M059J (cell line): ENCODE measurements at places on chromosomes 2 and 18. TPM values are rescaled to one million over a fixed set of nuclear protein-coding genes. Genes with fewer than 3 reads are reported as not detected.

DNA sequence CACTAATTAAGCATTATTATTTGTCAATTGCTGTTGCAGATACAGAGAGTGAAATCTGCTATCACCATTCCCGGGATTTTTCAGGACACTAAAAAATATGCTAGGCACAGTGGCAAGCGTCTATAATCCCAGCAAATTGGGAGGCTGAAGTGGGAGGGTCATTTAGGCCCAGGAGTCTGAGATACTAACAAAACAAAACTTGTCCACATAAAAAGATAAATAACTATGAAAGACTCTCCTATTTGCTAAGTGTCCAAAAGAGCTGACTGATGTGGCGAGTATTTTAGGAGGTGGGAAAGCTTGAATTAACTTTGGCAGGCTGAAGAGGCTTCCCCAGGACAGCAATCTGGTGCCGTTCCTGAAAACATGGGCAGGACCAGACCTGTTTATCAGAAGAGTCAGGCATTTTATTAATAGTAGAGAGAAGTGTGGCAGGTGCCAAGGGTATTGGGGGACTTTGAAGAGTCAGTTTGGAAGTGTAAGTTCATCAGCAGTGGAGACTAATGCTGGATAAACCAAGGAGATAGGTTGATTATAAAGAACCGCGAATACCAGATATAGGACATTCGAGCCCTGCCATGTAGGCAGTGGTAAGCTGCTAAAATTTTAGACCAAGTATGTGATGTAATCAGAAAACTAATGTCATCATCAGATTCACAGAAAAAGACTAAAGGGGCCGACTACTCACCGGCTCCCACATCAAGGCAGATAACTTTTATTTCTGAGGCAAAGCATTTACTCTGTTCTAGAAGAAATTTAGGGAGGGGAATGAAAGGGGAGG, 201.8 kb downstream of the EPHA4 start:
- no peak for DNase-seq

- no peak for DNase-seq
Observed at GRCh38 chr2:186485576-186485870, 537 bp upstream of the ZC3H15 start.

DNA sequence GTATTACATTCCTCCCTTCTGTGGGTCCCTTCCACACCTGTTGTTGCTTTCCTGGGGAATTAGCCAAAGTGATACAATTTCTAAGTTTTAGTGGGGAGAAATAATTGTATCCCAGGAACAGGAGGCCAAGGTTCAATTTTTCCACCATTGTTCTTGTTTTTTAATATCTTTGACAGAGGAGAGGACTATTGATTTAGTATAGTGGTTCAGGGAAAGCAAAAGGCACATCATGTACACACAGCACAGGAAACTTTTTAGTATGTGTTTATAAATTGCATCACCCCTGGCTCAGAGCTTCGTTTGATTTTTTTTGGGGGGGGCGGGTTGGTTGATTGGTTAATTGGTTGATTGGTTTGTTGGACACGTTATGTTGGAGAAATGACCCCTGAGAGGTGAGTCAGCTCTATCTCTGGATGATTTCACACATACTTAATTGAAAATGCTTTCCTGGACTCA, 431.6 kb downstream of the PID1 start:
- no peak for DNase-seq

DNA sequence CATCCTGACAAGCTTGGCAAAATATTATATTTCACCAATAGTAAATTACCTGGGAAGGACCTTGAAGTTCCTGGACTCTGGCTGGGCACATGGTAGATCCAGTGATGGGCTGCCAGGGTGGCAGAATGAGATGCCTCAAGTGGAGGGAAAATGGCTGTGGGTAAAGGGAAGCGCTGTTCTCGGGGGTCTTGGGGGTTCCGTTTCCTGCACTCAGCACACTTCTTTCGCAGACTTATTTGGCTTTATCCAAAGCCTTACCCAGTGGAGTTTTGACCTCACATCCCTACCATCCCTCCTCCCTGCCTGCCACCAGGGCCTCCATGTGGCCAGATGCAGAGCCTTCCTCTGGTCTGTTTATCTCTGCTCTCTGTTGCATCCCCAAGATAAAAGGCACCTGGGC, 654.9 kb upstream of the HS6ST1 start:
- no peak for DNase-seq

DNA sequence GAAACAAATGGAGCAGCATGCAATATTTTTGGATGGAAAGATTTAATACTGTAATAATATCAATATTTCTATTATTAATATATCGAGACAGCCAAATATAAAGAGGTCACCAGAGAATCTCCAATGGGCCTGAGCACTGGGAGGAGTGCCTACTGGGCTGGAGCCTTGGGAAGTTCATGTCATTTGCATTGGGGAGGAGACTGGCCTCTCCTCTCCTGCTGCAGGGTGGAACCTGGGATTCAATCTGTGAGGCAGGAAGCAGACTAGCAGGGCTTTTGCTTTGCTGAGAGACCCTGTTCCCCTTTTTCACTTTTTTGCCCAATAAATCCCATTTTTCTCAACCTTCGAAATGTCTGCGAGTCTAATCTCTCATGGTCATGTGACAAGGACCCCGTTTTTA, 390.6 kb upstream of the CYRIA start:
- DNase-seq: no peak

- no peak for DNase-seq
Observed at GRCh38 chr2:207042841-207043240, 103.5 kb downstream of the CPO start.

GRCh38 chr2:137237055-137237454, 471.7 kb downstream of the THSD7B start:
- DNase-seq: peak; percentile 51

DNA sequence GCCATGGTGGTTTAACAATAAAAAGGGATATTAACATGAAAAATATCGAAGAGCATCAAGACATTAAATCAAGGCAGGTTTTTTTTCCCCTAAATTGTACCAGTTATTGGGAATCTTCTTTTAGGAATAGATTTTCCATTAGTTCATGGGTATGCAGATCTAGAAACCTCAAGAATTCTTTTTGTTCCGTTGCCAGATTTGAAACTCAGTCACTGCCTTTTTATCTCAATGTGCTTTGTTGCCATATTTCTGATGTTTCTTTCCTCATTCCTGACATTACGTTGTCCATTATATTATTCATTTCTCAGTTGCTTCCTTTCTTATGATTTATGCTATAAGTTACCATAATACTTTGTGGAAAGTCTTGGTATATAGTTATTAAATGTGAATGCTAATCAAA, 162.2 kb downstream of the CD226 start:
- DNase-seq: peak; percentile 20

DNA sequence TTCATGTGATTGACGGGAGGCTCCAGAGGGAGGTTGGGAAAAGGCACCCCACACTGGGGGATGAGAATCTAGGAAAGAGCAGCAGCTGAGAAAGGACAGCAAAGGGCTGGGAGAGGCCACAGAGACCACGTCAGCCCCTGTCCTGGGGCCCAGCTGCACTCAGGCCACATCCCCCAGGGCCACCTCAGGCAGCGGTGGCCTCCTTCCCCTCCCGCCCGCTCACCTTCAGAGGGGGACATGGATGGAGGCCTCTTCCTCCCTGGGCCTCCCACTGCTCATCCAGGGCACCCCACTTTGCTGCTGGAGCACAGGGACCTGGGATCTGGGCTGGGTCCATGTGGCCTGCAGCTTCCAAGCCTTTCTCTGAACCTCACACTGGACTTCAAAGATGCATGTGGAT, 199.8 kb upstream of the HDAC4 start:
- no peak for DNase-seq

DNA sequence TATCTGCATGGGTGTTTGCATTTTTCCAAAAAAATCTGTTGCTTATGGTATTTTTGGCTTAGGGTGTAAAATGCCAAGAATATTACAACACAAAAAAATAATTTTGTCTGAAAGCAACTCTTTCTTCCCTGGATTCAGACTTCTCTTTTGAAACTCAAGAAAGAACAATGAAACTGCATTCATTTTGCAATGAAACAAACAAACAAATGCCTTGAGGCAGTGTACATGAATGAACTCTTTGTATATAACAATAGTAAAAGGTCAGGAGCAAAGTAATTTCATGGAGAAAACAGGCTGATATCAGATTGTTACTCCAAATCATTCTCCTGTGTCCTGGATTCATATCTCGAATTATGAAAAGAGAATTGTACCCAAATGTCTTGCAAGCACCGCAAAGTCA, 301.6 kb upstream of the CDH20 start:
- no peak for DNase-seq

DNA sequence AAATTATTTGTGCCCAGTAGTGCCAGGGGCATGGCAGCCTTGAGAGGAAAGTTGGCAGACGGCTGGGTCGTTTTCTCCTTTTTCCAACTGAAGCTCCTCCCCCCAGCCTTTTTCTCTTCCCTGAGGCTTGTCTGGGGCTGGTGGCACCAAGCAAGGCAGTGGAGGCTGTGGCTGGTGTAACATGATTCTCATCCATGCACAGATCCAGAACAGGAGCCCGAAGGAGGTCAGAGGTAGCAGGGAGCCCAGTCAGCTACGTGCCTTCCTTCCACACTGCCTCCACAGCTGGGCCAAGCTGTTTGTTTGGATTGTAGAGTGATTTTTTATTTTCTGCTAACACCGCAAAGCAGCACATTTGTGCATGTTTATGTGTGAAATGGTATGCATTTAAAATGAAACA, 170.3 kb upstream of the MGAT5 start:
- DNase-seq: peak; percentile 52

GRCh38 chr2:95072424-95072823, 46.9 kb downstream of the MAL start:
- DNase-seq: no peak

Gene SERPINB3
- total RNA-seq: not detected in 2 replicates

Gene ACADL
- not detected in 2 replicates for total RNA-seq

Gene TEKT4
- total RNA-seq: not detected in 2 replicates

Gene HOXD12
- 0.12 TPM in 1 of 2 replicates, not detected in the other for total RNA-seq

Gene REG1A
- not detected in 2 replicates for total RNA-seq
